ENCODE measurements at places on chromosomes 1 and 21.
A peak's percentile ranks its signal among the peaks of the same experiment; 100 is the strongest.

GRCh38 chr1:55478742-55479141 lies 263.6 kb upstream of the USP24 start:
- no peak for DNase-seq

DNA sequence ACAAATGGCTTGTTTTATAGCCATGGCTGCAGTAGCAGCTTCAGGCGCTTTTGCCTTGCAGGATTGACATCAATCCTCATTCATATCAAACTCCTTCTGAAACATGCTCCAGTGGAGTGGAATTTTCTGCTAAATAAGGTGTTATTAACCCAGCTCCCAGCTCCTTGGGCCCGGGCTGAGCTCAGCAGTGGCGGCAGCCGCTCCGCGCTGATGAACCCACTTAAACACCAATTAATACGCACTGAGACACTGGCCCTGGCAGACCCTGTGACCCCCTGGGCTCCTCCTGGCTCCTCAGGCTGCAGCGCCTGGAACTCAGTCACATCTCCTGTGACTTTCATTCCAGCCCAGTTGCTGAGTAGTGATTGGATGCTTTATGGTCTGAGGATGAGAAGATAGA lies 137.4 kb upstream of the GRIK3 start:
- DNase-seq, result no peak

DNA sequence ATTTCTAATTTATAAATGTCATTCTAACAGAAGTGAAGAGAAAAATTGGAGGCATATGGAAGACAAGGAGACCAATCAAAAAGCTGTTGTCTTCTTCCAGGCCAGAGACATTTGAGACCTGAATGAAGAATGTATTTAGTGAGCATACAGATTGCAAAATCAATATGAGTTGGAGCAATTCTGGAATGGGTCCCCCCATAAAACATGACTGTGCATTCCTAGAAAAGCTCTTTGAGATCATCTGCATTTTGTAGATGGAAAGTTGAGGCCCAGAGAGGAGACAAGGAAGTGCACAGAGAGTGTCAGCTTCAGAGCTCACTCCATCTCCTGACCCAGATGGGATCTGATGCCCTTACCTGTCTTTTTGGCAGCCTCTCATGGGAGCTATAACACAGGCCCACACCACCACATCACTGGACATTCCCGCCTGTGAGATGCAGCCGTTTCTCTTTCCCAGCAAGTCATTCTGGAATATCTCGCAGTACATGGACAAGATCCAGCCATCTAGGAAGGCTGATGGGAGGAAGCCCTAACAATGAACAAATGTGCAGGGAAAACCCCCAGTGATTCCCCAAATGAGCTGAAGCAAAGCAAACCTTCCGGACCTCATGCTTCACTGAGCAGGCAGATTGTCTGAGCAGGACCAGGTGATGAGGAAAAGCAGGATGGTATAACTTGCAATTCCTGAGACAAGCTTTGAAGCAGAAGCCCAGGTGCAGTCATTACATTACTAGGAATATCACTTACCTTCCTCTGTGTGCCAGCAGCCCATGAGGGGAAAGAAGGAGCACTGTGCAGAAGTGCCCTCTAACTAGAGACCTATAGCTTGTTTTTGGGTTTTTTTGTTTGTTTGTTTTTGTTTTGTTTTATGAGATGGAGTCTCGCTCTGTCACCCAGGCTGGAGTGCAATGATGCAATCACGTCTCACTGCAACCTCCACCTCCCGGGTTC lies 445.6 kb downstream of the PLPP3 start:
- no peak for DNase-seq

DNA sequence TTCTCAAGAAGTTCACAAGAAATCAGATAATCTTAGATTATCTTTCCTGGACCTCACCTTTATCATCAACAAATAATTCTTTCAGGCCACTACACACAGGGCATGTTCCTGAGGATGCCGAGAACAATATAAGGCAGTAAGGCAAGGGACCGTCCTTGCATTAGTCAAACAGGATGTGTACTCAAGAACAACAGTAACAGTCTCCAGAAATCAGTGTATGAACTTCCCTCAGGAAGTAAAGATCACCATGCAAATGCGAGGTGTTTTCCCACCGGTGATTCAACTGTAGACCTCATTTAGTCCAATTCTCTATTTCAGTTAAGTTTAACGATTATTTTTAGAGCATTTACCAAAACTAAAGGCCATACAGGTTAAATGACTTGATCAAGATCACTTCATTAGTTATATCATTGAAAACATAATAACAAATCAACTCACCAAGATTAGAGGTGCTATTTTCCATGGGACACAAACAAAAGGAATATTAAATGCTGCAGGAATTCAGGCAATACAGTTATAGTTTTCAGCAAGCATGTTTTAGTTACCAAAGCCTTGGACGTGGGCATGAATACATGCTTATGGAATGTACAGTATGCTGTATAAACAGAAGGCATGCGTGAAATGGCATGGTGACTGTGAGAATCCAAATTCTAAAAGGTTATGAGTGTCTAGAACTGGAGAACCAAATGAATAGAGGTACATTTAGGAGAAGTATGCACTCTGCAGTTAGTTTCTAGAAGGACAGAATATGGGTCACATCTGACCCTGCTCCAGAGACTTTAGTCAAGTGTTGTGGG lies 145.2 kb downstream of the TNR start:
- DNase-seq, result no peak

DNA sequence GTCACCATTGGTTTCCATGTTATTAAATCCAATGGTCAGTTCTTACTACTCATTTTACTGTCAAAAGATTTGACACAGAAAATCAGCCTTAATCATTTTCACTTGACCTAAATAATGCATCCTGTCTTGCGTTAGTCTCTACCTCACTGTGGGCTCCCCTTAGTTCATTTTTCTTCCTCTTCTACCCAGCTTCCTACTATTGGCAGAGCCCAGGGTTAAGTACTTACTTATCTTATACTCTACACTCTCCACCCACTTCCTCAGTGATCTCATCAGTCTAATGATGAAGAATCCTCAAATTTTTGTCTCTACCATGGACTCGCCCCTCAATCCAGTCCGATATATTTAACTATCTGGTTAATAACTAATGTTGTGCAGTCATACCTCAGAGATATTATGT lies 735.9 kb downstream of the KCNT2 start:
- no peak for DNase-seq

DNA sequence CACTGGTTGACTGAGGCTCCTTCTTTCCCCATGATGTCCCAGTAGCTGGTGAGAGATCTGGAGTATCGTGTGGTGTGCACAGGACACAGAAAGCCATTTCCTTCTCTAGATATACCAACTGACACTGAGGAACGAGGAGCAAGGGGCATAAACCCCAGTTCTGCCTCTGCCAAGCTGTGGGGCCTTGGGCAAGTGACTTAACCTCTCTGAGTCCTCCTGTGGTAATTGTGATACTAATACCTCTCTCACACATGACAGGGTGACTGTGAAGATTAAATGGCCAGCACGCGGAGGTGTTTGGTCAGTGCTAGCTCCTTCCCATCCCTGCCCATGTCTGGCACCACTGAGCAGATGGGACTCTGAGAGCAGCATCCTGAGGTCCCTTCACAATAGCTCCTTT lies 26.3 kb upstream of the TCEA3 start:
- no peak for DNase-seq

GRCh38 chr1:95252422-95252821 lies 18.4 kb downstream of the RWDD3 start:
- no peak for DNase-seq

- DNase-seq, result no peak
These were observed 217.7 kb downstream of the GIPC2 start for GRCh38 chr1:78263459-78263858.

GRCh38 chr1:244451539-244451950 lies at the start of gene ADSS2:
Gene ADSS2, minus strand, starts transcription at chr1:244451909. Its CDS starts 92 bp downstream, at chr1:244451817.
- DNase-seq, result no peak

DNA sequence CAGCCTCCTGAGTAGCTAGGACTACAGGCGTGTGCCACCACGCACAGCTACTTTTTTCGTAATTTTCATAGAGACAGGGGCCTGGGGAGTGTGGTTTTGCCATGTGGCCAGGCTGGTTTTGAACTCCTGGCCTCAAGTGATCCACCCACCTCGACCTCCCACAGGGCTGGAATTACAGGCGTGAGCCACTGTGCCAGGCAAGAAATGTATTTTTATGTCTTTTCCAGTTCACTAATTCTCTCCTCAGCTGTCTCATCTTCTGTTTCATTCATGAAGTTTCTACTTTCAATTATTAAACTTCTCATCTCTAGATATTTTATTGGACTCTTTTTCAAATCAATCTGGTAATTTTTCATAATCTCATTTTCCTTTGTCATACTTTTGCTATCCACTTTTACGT lies 72.1 kb upstream of the DISP3 start:
- no peak for DNase-seq

- DNase-seq, result peak; percentile 69
These were observed 12.6 kb downstream of the PYCR2 start for GRCh38 chr1:225911191-225912130.

DNA sequence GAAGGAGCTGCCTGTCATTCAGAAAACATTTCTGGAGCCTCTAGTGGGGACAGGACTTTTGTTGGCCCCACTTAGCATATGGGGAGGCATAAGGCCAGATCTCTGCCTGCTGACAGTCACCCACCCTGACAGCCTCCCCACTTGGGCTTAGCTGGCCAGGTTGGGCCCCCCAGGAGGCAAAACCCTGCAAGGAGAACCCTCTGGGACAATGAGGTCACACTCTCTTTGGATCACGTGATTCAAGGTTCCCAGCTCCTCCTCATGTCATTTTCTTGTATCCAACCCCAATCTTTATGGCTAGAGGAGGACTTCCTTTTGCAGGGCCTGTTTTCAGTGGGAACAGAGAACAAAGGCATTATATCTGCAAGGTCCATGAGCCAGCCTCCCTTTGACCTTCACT lies 60.0 kb downstream of the NAV1 start:
- no peak for DNase-seq

GRCh38 chr21:36606287-36606982 lies 92.5 kb upstream of the SIM2 start:
- DNase-seq, result no peak

- no peak for DNase-seq
These were observed 42.1 kb downstream of the NOS1AP start for GRCh38 chr1:162111572-162111971.
